ENCODE measurements at places on chromosomes 5 and 9.
A peak's percentile ranks its signal among the peaks of the same experiment; 100 is the strongest.

GRCh38 chr5:84794486-84795035, 409.9 kb upstream of the EDIL3 start:
- no peak for DNase-seq

DNA sequence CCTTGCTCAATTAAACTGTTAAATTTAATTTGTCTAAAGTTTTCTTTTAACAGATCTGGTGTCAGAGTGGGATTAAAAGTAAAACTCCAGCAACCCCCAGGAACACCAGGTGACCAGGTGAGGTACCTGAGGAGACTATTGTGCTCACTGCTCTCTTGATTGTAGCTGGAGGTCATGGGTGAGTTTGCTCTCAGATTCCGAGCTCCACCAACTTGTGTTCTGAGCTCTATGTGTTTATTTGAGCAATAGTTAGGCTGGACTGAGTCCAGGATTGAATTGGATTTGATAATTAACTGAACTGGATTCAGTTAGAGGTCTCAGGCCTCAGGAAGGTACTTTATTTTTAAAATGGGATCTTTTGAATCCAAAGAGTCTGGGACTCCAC, 17.9 kb upstream of the SCGB3A2 start:
- DNase-seq, result no peak

DNA sequence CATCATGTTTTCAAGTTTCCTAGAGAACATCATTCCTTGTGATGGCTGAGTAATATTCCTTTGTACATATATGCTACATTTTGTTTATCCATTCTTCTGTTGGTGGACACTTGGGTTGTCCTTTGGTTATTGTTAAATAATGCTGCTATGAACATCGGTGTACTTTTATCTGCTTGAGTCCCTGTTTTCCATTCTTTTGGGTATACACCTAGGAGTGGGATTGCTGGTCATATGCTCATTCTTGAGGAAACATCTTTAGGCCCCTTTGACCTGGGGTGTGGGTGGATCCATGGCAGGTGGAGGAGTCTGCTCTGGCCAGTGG, 25.3 kb downstream of the GALNT12 start:
- DNase-seq, result no peak

GRCh38 chr5:9437741-9438240, 108.1 kb downstream of the SEMA5A start:
- no peak for DNase-seq

- no peak for DNase-seq
These were observed 100.3 kb upstream of the APC start for GRCh38 chr5:112637343-112637742.

DNA sequence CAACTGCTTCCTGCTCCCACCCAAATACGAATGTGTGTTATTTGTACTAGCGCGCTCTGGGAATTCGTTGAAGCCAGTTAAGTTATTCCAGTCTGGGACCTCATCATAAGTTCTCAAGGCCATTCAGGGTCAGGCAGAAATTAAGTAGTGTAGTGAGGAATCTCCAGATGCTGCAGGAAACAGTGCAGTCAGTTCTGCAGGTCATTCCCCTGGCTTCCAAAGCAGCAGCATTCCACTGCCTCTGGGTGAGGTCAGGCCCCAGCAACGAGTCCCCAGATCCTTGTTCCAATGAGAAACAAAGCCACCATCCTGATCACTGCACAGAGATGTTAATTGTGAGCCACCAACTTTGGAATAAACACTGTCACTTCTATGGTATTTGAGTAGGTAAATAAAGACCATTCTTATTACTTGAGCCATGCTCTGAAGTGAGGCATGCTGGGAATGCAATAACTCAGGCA, 33.1 kb downstream of the SVEP1 start:
- no peak for DNase-seq

GRCh38 chr5:137631453-137631852, 104.4 kb downstream of the KLHL3 start:
- DNase-seq, result no peak

GRCh38 chr9:112757940-112758339, 7.4 kb downstream of the SNX30 start:
- DNase-seq, result no peak

GRCh38 chr9:99058964-99059921, 45.7 kb upstream of the TGFBR1 start:
- peak; percentile 66 for DNase-seq

DNA sequence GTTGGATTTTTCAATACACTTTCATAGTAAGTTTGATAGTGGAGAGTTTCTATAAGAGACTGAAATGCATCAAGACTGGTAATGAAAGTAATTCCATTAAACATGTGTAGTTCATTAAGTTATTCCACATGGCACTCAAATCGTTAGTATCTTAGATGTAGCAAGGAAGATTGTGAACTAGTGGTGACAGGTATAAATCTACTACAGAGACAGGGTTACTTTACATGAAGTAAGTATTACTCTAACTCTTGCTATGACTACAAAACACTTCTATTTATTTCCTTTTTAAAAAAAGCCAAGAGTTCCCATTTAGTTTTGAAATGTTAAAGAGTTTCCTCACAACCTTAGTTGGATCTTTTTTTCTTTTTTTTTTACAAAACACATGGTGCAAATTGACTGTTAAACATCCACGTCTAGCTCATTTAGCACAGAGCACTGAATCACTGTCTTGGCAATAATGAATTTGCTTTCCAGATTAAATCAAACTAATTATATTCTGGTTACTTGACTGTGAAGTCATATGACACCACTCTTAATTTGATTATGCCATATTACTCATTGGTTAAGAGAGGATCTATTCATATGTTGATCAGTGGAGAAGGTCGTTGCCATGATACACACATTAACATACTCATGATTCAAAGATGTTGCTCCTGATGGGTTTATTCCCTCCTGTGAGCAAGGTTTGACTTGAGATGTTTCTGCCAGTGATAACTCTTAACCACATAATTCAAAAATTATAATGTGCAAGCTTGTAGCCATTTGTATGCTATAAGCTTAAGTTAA, 644.8 kb downstream of the EFNA5 start:
- DNase-seq, result no peak

GRCh38 chr5:132663771-132664695, 6.1 kb downstream of the IL13 start:
- DNase-seq, result no peak

GRCh38 chr5:40983781-40984180, 74.5 kb downstream of the C7 start:
- DNase-seq, result no peak

DNA sequence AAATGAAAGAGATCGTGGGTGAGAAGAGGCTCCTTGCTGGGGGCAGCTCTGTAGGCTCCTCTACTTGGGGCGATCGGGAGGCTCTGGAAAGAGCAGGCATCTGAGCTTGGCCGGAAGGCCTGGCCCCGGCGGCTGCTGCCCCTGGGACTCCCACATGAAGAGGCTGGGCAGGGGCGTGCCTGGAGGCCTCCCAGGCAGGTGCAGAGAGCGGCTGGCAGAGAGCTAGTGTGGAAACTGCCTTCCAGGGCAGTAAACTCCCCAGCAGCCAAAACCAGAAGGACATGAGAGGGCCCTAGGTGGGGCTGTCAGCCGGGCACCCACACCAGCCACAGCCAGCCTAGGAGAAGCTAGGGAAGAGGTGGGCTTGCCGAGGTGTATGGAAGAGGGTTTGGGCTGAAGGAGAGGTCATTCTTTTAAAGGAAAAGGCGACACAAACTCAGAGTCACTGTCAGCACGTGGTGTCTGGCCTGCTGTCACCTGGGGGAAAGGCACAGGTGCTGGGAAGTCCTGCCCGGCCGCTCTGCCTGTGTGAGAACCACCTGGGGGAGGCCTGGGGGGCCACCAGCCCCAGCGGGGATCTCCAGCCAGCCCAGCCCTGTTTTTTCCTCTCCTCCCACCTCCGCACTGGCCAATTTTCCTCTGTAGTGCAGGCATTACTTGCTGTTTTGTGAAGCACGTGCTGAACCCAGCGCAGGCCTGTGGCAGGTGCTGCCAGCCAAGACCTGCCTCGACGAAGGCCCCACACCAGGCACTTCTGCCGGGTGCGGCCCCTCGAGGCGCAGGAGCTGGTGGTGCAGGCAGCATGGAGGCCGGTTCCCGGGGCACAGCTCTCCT, 44.8 kb upstream of the EGFL7 start:
- no peak for DNase-seq

DNA sequence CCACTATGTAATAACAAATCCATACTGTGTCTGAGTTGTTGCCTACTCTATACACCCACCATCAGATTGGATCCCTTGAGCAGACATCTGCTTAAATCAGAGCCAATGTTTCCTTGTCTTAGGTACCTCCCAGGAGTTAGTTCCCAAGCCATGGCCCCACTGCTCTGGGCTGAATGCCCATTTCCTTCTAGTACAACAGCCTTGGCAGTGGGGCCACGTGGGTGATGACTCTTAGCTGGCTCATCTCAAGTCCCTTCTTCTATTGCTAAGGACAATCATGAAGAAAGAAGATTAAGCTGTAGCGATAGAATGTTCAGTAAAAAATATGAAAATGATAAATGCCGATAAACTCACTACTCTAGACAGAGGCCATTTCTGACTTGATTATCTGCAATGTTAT, 16.6 kb downstream of the PTGR1 start:
- DNase-seq, result no peak

DNA sequence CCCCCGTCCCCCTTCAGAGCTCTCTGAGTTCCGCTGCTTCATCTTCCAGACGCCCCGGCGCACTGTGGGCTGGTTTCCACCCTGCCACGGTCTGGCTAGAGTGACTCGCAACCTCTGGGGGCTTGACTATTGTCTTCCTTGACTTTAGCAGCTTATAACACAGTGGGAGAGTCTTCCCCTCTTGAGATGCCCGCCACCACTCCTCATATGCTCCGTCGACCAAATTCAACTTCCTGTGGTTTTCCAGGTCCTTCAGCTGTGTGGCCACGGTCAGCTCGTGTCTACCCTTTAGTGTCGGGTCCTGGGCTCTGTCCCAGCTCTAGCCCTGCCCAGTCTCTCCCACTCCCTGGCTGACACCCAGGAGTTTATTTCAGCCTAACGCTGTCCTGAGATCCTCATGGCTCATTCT, 28.2 kb upstream of the NCS1 start:
- DNase-seq, result no peak

- DNase-seq, result no peak
These were observed 45.1 kb upstream of the DAB2 start for GRCh38 chr5:39469777-39470415.

DNA sequence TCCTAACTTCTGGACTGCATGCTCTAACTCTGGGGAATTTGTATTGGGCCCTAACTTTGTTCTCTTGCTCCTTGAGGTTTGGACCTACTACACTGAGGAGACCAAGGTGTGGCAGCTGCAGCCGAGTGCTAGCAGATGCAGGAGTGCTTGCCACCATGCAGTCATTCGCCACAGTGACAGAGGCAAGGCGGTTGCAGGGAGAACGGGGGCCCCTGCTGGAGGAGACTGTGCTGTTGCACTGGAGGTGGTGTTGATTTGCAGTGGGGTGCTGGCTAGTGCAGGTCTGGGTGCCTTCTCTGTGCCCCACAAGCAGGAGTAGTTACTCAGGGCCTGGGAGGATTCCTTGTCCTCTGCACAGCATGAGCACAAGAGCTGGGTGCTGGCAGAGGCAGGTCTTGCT, 22.4 kb upstream of the DIRAS2 start:
- no peak for DNase-seq

- DNase-seq, result peak; percentile 36
These were observed 202.7 kb downstream of the SEMA6A start for GRCh38 chr5:116371935-116372334.

DNA sequence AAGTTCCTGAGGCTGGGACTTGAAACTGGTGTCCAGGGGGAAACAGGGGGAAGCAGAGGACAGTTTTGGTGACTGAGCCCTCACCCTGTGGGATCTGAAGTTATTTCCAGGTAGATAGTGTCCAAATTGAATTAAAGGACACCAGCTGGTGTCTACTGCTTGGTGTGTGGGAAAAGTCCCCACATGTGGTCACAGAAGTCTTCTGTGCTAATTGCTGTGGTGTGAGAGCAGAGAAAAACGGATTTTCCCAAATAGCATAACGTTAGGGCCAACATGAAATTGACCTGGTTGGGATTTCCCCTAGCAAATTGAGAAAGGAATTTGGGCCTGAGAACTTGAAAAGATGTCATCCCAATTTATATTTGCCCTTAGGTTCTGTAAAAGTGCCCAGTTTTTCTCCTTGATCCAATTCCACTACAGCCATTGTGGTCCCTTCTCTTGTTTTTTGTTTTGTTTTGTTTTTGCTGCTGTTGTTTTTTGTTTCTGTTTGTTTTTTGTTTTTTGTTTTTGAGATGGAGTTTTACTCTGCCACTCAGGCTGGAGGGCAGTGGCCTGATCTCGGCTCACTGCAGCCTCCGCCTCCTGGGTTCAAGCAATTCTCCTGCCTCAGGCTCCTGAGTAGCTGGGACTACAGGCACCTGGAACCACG, 5.6 kb upstream of the STARD4 start:
- no peak for DNase-seq
